ENCODE measurements at places on chromosomes 6 and 20.

DNA sequence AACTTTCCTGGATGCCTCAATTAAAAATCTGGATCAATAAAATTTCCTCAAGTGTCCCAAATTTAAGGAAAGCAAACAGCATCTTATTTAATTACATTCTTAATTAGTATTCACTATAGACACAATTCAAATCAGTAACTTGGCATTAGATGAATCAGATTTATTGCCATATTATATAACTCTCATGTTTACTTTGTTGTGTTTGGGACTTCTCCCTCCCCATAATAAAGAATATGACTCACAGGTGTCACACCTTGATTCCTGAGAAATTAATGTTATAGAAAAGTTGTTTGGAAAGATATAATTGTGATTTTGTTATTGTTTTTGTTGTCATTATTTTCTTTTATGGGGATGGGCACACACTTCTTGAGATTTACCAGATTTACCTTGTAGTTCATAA lies 18.4 kb downstream of the EYA4 start:
- no peak for DNase-seq

DNA sequence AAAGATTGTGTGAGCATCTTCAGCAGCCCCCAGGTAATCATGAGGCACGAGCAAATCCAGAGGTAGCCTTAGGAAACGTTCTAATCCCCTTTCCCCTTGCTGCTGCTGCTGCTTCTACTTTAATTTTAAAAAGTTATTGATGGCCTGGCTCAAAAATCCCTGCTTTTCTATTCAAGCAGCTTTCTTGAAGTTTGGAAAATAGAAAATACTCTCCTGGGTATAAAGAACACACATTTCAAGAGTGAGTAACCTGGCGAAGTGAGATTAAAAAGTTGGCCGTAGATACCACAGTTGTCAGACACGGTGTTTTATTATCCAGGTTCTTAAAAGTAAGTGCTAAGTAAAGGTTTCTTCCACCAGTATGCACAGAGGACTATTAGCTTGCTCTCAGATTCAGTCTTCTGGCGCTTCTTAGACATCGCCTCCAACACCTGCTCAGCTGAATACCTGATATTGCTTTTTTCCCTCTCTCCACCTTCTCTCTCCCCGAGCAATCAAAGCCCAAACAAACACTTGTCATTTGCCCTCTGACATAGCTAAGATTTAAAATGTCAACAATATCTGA lies 150.7 kb downstream of the EDN3 start:
- no peak for DNase-seq

DNA sequence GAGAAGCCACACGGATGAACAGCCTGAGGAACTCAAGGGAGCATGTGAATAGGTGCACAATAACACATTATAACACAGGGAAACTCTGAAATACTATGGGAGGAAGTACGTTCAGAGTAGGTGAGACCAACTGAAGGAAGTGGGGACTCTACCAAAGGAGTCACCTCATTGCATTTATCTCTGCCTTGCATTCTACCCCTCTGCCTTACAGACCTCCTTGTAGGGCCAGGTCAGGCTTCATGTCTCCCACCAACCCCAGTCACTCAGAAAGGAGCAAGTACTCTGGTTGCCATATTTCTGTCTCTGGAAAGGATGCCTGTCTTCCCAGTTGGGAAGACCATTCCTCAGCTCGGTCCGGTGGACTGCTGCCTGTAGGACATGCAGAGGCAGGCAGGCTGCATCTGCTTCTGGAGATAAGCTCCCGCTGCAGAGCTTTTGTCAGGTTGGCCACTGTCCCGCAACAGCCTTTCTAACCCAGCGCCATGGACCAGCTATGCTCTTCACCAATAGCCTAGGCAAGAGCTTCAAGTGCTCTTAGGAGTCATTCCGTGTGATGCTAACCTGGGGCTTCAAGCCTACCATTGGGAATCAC lies 51.6 kb upstream of the ASIP start:
- no peak for DNase-seq

- DNase-seq: no peak
Measured at GRCh38 chr6:143322386-143322785, 128.1 kb downstream of the ADAT2 start.

DNA sequence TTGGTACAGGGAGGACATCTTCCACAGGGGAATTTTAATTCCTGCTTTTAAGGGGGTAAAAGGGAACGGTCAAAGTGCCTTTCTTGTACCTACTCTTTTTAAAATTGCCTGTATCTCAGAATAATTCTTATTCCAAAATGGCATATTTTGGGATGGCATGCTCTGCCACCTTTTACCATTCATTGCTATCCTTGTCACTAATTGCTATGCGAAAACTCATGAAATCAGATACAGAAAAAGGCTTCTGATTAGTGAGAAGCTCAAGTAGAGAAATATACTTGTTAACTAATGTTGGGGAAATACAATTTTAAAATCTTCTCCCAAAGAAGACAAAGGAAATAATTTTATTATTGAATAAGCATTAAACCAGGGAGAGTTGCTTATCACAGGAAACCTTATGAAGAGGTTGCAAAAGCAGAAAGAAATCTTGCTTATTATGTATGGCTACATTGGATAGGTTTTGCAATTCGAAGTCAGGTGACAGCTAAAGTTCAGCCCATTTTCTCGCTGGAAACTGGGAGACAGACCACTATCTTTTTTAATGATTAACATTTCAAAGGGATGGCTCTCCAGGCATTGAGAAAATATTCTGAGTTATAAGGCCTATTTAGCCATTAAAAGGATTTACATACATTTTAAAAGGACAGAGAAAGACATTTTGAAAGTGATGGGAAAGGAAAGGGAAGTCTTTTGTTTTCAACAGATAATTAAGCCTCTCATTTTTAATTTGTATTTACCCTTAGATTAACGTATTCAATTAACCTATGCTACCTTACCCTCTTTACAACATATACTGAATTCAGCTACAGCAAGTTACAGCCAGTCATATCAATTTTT lies 110.3 kb upstream of the PRSS16 start:
- DNase-seq: peak; percentile 62

GRCh38 chr6:45772886-45773495 lies 242.7 kb downstream of the CLIC5 start:
- DNase-seq: peak; percentile 19

GRCh38 chr20:5524896-5525295 lies 208.1 kb upstream of the PROKR2 start:
- DNase-seq: peak; percentile 59
